Ascending aorta (tissue), 2 donors: ENCODE measurements at places on chromosomes 5 and 9. TPM values are rescaled to one million over a fixed set of nuclear protein-coding genes. Genes with fewer than 3 reads are reported as not detected.

The GABRA1 gene
- total RNA-seq = not detected

The PCDHB12 gene
- 19.7 TPM for total RNA-seq

The C5orf58 gene
- total RNA-seq = not detected

The SPACA9 gene
- 5.9 TPM for total RNA-seq

The TAF1L gene
- not detected for total RNA-seq

The DMGDH gene
- 0.75 TPM for total RNA-seq
